Left hindlimb (tissue), 1 donor: ENCODE measurements at places on chromosomes 16 and 17.

GRCh38 chr16:24986512-24987303, 28.5 kb downstream of the ARHGAP17 start:
- DNase-seq, result no peak

GRCh38 chr16:86665319-86665675, 86.9 kb downstream of the FOXL1 start:
- no peak for DNase-seq

DNA sequence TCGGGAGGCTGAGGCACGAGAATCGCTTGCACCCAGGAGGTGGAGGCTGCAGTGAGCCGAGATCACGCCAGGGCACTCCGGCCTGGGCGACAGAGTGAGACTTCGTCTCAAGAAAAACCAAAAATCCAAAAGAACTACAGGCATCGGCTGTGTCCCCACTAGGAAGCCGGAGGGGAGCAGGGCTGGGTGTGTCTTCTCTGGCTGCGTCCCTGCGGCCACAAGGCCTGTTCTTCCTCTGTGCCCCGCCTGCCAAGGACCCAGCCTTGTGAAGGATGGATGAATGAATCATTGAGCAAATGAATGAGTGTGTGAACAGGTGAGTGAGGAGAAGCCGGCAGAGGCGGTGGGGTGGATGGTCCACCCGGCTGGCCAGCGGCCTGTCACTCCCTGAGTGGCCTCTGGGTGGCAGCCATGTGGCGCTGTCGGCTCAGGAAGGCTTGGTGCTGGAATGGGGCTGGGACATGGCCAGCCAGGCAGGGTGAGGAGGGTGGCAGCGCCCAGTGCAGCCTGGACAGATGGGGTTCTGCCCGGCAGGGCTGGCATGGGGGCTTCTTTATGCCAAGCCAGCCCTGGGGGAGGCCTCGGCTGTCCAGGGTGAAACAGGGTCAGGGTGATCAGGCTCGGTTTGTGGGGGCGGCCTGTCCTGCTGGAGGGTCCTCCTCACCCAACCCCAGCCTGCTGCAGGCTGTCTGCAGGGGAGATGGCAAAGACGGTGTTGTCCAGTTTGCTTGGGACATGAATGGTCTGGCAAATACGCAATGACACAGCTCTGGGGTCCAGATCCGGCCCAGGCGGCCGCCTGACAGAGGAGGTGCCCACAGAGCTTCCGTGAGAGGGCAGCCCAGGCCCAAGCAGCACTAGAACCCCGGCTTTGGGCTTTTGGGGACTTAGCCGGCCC, 21.7 kb downstream of the SLC25A10 start:
- peak; percentile 74 for DNase-seq

GRCh38 chr17:76314392-76315227, 6.5 kb upstream of the QRICH2 start:
- no peak for DNase-seq

GRCh38 chr17:76755285-76755684, 17.4 kb downstream of the MFSD11 start:
- no peak for DNase-seq

DNA sequence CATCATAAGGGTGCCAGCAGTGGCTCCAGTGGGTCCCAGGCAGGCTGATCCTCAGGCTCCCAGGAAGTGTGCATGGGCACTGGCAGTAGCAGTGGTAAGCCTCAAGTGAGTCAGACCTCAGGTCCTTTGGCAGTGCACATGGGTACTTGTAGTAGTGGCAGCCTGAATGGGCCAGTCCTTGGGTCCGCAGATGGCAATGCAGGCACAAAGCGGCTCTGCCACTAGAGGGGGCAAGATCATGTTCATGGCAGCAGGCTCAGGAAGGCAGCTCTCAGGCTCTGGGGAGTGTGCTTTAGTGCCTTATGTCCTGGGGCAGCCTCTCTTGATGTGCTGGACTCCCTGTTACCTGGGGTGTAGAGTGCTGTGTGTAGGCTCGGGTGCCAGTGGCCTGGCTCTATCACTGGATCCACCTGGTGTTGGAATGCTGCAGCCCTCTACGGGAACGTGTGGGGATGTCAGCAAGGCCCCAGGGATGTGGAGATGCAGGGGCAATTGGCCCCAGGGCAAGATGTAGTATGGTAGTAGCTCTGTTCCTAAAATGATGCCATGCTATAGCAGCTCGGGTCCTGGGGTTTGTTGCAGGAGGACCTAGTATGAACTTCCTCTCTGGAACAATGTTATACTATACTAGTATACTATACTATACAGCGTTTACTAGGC, 11.0 kb downstream of the ACSM3 start:
- DNase-seq, result peak; percentile 32

- no peak for DNase-seq
Measured at GRCh38 chr17:55004484-55004883, 35.9 kb downstream of the STXBP4 start.

DNA sequence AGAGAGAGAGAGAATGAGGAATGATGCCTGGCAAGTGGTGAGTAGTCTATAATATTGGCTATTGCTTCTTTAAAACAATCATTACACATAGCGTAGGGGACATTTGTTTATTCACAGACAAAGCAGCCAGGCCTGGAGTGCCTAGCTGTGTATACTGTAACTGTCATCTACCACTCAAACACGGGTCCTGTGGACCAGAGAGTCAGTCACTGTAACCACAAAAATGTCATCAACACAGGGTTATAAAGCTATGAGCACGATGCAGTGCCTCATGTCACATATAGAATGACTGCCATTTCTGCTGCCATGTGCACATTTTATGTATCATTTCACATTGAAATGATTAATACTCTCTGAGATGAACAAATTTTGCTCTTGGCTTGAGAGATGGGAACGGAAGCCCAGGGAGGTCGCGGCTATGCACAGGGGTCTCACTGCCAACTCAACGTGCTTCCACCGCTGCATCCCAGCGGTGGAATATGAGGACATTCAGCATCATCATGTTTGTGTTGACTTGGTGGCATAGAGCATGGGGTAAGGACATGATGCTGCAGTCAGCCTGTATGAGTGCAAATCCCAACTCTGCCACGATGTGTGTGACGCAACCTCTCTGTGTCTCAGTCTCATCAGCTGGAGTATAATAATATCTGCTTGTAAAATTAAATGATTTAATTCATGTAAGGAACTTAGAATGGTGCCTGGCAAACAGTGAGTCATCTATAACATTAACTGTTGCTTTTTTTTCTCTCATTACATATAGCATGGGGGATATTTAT, 3.3 kb downstream of the MT1H start:
- no peak for DNase-seq

DNA sequence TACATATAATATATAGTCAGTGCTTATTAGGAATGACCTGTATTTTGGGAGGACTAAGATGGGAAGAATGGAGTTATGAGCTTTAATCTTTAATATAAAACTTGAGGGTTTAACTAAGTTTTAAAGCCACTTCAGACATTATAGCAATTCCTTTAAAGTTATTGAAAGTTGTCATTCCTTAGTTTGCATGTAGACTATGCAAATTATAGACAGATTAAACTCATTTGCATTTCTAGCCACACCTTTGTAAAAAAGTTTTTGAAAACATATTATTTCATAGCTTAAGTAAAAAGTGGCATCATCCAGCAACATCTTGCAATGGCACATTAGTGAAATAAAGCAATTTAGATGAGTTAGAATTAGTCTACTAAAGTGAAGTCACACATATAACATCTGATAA, 49.8 kb downstream of the C17orf58 start:
- no peak for DNase-seq

GRCh38 chr17:564526-565065, 150.0 kb downstream of the VPS53 start:
- DNase-seq, result no peak

- DNase-seq, result no peak
Measured at GRCh38 chr16:17027488-17028129, 443.2 kb downstream of the XYLT1 start.

DNA sequence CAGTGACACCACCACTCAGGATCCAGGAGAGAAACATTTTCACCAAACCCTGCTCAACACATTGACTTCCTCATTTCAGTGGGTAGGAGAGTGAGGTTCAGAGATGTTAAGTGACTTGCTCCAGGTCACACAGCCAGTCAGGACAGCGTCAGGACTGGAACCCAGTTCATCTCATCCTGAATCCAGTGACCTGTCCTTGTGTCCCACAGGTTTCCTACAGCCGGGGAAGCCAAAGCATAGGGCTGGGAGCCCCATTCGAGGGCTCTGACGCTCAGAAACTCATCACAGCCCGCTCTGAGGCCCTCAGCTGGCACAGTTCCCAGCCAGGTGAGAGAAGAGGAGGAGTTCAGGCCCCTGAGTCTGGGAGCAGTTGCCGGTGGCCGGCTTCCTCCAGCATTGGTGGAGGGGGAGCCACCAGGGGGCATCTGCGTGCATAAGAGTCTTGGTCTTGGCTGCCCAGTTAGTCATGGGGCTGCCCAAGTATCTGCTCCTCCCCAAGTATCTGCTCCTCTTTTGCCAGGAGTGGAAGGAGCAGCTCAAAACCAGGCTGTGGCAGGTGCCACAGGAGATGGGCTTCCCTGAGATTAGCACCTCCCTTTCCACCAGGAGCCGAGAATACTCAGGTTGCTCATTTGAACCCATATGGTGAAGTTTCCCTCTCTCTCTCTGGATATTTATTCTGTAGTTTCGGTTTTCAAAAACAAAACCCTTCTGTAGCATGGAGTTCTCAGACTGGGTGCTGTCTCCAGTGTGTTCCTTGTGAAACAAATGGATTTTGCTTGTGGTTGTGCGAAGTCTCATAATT, 56.0 kb downstream of the TNFRSF13B start:
- no peak for DNase-seq

DNA sequence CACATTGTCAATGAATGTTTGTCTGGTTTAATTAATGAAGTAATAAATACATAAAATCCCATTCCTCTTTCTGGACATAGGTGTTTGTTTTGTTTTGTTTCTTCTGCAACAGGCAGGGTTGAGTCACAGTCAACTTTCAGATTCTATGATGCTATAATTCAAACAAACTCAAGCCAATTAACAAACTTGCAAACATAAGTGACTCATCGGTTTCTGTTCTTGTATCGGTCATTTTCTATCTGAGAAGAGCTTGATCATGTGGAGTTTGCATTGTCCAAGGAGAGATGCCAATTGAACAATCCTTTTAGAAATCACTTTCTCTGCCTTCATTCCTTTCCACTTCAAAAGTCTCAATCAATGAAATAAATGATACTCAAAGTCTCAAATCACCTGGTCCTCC, 294.2 kb upstream of the C16orf82 start:
- DNase-seq, result no peak

DNA sequence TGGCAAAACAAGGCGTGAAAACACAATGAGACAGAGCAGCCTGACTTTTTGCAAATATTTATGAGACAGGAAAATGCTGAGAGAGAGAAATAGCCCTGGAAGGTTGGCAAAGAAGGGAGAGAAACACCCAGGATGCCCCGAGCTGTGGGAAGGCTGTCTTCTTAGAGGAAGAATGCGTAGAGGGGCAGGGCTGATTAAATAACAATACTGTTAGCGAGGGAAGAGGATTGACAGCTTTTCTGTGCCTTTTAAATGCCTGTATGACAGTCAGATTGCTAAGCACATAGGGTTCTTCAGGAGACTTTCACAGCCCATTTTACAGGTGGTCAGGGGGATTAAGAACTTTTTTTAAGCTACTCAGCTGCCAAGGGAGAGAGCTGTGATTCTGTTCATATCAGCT, 219.2 kb downstream of the SHISA9 start:
- no peak for DNase-seq

DNA sequence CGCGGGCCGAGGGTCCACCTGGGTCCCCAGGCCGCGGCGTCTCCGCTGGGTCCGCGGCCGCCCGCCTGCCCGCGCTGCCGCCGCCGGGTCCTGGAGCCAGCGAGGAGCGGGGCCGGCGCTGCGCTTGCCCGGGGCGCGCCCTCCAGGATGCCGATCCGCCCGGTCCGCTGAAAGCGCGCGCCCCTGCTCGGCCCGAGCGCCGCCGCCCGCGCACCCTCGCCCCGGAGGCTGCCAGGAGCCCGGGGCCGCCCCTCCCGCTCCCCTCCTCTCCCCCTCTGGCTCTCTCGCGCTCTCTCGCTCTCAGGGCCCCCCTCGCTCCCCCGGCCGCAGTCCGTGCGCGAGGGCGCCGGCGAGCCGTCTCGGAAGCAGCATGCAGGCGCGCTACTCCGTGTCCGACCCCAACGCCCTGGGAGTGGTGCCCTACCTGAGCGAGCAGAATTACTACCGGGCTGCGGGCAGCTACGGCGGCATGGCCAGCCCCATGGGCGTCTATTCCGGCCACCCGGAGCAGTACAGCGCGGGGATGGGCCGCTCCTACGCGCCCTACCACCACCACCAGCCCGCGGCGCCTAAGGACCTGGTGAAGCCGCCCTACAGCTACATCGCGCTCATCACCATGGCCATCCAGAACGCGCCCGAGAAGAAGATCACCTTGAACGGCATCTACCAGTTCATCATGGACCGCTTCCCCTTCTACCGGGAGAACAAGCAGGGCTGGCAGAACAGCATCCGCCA, 504 bp downstream of the FOXC2 start:
- peak; percentile 62 for DNase-seq

DNA sequence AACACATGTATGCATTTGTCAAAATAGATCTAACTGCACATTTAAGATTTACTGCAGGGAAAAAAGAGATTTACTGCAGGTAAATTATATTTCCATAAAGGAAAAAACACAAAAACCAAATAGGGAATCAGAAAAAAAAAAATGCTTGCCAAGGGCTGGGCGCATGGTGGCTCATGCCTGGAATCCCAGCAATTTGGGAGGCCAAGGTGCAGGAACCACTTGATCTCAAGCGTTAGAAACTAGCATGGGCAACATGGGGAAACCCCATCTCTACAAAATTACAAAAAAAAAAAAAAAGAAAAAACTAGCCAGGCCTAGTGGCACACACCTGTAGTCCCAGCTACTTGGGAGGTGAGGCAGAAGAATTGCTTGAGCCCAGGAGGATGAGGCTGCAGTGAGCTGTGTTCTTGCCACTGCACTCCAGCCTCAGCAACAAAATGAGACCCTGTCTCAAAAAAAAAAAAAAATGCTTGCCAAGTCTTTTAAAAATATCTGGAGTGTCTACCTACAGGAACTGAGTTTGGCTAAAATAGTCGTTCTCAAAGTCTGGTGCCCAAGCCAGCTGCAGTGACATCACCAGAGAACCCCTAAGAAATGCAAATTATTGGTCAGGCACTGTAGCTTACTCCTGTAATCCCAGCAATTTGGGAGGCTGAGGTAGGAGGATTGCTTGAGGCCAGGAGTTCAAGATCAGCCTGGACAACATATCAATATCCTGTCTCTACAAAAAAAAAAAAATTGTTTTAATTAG, 17.5 kb downstream of the TRIM25 start:
- DNase-seq, result no peak

- DNase-seq, result no peak
Measured at GRCh38 chr17:72409405-72410002, 288.7 kb downstream of the SOX9 start.

- no peak for DNase-seq
Measured at GRCh38 chr16:12160249-12160648, 183.7 kb downstream of the SNX29 start.

DNA sequence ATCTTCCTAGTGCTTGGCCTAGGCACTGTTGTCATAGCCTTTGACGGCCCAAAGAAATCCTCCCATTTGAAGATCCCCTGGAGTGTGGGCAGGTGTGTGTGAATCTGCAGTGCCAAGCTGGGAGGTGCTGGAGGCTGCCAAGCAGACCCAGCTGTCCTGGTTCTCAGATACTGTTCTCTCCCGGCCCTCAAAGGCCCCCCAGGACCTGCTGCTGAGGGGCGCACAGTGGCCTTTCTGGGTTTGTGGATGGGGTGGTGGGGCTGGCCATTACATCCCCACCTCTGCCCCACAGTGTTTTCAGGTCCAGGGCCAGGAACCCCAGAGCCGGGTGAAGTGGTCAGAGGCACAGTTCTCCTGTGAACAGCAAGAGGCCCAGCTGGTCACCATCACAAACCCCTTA, 60.5 kb downstream of the MRC2 start:
- no peak for DNase-seq
